A549 (cell line): ENCODE measurements at places on chromosomes 7 and 10.

DNA sequence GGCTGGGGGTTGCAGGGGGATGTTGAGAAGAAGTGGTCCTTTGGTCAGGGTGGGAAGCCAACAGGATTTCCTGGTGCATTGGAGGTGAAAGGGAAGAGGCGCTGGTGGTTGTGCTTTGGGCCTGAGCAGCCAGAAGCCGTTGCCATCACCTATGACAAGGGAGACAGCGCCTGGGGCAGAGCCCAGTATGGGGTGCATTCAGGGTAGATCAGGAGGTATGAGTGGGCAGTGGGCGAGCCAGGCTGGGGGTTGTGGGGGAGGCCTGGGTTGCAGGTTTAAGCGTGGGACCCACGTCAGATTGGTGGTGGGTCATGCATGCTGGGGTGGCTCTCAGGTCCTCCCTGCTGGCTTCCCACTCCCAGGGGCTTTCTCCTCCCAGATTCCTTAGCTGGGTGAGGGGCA is 6.3 kb upstream of the PILRB start:
- DNase-seq, result no peak

- no peak for DNase-seq
Observed at GRCh38 chr10:99382176-99382575, 48.2 kb downstream of the GOT1 start.

GRCh38 chr10:71184421-71184820 is 27.9 kb upstream of the UNC5B start:
- DNase-seq, result no peak

- DNase-seq, result no peak
Observed at GRCh38 chr7:58087536-58088190, 637.7 kb downstream of the ZNF716 start.

DNA sequence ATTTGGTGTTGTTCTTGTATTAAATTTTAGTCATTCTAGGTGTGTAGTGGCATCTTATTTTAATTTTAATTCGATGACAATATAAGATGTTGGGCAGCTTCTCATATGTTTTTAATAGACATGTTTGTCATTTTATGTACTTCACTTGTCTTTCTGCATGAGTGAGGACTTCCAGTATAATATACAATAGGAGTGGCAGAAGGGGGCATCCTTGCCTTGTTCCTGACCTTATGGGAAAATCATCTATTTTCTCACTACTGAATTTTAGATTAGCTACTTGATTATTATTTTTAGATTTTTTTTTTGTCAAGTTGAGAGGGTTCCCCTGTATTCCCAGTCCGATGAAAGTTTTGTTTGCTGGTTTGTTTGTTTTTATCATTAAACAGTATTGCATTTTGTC is 495.2 kb upstream of the GRM3 start:
- DNase-seq, result no peak

GRCh38 chr10:11898372-11899066 is 75.4 kb downstream of the PROSER2 start:
- peak; percentile 36 for DNase-seq

DNA sequence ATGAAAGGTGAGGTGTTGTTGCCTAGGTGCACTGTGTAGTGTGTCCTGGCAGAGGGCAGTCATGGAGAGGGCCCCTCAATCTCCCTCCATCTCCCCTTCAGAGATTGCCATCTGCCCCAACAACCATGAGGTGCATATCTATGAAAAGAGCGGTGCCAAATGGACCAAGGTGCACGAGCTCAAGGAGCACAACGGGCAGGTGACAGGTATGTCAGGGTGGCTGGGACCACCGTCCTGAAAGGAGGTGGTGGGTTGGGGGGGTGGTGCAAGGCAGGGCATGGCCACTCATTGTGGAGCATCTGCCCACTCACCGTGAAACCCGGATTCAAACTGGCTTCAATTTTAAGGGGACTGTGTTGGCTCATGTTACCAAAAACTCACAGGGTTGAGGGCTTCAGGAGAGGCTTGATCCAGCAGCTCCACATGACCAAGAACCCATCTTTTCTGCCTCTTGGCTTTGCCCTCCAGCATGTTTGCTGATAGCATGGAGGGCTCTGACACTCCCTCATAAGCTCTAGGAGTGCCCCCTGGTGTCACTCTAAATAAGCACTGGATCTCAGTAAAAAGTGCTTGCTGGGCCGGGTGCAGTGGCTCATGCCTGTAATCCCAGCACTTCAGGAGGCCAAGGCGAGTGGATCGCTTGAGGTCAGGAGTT is 12.2 kb downstream of the ARPC1B start:
- DNase-seq, result peak; percentile 76

GRCh38 chr7:87223666-87224065 is 4.1 kb upstream of the TMEM243 start:
- DNase-seq, result no peak

DNA sequence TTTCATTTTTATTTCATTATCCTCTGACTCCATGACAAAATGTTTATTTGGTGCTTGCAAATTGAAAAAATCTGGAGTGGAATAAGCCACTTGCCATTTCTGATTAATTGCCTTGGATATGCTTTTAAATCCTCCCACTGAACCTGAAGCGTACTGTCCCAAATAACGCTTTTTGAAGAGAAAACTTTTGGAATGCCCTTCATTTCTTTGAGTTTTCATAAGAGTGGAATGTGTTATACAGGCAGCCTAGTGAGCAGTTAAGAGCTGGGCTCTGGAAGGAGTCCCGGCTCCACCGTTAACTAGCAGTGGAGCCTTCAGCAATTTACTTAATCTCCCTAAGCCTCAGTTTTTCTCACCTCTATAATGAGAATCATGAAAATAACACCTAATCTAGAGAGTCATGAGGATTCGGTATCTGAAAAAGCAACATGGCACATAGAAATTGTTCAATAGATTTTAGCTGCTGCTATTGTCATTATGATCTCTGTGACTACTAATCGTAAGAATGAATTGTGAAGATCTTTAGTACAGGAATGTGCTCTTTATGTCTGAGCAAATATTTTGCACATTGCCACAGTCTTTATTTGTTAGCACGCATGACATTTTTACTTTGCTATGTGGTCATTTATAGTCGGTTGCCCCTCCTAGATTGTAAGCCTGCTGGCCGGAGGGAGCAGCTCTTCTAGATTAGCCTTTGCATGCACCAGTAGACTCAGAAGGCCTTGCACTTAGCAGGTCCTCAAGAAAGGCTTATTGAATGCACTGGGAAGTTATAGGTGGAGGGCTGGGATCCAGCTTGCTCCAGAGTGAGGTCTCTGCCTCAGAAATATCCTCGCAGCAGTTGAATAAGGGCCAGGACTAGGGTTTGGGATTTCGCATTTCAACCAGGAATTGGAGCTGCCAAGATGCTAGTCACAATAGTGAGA is 59.4 kb downstream of the PLCE1 start:
- no peak for DNase-seq

DNA sequence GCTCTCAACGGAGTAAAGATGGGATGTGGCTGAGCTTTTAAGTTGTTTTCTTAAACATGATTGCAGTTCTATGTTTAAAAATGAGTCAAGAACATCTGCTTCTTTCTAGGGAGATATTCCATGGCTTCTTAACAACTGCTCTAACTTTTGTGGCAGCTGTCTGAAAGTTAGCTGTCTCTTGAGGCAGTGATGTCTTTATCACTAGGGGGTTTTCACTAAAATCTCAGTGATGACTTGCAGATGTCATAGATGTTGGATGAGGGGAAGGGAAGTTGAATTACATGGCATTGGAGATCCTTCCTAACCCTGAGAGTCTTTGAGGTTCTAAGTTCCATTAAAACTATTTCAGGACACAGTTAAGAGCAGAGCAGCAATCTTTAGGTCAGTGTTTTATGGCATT is 43.5 kb downstream of the PRKG1 start:
- no peak for DNase-seq

DNA sequence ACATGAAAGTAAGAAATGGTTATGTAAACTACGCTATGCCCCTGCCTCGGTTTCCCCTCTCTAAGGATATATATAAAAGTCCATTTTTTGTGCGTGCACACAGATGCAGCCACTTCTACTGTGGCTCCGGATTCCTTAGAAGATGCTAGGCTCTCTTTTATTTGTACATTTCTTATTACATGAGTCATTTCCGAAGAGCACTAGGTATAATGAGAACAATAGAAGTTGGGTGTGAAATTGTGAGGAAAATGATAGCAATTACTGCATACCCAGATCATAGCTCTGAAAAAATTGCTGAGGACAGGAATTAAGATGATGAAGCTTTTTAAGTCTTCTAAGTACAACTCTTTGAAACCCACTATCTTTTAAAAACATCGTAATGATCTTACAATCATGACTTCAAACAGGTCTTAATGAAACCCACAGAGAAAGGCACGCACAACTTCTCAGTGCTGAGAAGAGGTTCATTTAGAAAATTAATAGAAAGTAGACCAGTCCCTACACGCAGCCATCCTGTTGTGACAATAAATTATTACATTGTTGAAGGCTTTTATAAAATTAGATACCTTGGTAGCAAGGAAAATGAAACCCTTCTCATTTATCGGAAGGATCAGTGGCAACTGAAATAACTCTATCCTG is 96.2 kb upstream of the FGFR2 start:
- DNase-seq, result no peak

DNA sequence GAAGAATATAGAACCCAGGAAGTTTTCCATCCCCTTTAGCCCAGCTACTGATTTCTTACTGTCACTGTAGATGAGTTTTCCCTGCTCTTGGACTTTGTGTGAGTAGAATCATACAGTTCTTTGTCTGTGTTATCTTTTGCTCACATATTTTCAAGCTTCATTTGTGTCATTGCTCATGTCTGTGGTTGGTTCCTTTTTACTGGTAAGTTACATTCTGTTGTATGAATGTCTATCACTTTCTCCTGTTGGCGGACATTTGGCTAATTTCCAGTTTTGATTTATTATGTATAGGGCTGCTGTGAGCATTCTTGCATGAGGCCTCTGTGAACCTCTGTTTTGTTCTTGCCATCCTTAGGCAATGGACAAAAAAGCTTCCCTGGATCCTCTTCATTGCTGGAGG is 5.3 kb downstream of the GLRX3 start:
- no peak for DNase-seq

GRCh38 chr7:96023387-96023786 is 251.0 kb downstream of the DYNC1I1 start:
- no peak for DNase-seq

GRCh38 chr10:804191-804781 is 114.8 kb upstream of the DIP2C start:
- DNase-seq, result no peak

GRCh38 chr7:41942468-41943093 is 239.7 kb upstream of the INHBA start:
- DNase-seq, result no peak

GRCh38 chr7:75987026-75987804 is 7.2 kb downstream of the TMEM120A start:
- DNase-seq, result no peak

- DNase-seq, result no peak
Observed at GRCh38 chr10:97843281-97843671, 6.4 kb upstream of the GOLGA7B start.

DNA sequence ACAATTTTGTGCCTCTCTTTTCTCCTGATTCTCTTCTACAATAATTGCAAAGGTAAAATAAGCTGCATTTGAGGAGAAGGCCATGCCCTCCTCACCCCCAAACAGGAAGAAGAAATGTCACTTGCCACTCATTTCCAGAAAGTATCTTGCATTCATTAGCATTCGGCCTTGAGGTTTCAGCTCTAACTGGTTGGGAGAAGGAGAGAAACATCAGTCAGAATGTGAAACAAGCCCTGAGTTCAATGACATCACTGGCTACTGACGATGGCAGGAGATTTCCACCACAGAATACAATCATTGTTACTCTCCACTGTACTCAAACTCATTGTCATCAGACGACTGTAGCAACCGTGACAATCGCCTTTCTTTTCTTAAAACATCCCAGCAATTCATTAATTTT is 72.8 kb downstream of the PRKCQ start:
- DNase-seq, result no peak

DNA sequence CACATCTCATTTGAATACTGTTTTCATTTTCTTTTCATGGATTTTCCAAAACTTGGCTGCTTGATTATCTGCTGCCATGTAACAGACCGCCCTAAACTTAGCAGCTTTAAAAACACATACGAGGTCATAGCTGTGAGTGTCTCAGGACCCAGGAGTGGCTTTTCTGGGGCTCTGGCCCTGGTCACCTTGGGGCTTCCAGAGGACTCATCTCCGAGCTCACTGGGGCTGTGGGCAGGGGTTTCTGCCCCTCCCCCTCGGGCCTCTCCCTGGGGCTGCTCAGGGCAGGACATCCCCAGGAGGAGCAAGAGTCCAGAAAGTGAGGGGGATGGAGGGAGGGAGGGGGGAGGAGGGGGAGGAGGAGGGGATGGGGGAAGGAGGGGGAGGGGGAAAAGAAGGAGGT is 77.0 kb downstream of the NKX6-2 start:
- no peak for DNase-seq

DNA sequence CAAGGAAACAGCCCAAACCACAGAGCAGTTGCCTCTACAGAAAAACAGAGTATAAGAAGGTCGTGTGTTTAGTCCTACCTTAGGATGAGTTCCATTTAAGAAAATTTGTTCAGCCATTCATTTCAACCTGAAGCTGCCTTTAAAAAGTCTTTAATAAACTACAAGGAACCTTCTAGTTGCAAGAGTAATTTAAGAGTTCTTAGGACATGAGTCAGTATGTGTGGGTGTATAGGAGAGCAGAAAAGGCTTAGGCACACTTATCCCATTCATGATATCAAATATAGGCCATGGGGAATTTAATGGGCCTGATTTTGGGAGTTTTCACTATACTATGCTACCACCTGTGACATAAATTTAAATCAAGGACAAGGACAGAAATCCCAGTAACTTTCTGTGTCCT is 496.8 kb downstream of the TFEC start:
- no peak for DNase-seq

DNA sequence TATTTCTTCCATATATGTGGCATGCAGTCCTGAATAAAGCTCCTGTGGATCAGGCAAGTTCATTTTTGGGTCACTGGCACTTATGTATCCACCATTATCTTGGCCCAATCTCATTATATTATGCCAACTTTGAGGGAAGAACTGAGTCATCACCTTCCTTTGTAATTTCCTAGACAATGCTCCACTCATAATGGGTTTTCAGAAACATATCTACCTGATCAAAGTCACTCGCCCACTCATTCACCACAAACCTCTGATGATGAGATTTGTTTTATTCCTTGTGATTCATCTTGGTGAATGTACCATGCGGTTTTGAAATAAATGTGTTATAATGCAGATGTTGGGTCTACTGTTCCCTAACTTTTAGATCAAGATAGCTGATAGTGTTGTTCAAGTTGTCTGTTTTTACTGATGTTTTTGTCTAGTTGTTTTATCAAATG is 525.8 kb downstream of the KIF20B start:
- DNase-seq, result no peak

DNA sequence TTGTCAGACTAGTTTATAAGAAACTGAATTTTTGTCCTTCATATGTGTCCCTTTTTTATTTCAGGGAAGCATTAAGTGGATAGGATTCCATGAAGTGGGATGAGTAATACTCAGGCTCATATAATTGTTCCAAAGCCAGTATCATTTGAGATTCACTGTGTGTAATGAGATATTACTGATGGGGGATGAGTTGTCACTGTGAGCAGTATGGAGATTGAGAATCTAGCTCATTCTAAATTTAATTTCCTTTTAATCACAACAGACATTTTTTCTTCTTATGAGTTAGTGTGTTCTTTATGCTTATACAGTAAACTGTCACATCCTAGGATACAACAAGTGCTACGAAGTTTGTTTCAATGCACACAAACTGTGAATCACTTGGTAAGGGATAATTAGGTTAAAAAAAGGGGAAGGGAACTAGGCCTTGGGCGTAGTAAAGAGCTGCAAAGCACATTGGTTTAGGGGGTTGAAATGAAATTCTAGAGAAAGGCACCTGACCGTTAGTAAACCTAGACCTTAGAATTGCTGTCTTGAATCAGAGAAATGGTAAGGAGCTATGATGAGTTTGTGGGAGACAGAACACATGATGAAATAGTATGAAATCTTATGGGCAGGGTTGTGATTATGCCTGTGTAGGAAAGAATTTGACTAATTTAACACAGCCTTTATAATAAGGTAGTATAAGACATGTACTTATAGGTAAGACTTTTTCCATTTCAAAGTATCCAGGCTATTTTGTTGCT is 153.4 kb downstream of the MLLT10 start:
- no peak for DNase-seq
